ENCODE measurements at places on chromosomes 2 and 18. TPM values are rescaled to one million over a fixed set of nuclear protein-coding genes. Genes with fewer than 3 reads are reported as not detected.

Gene POU3F3
- not detected for total RNA-seq

Gene INPP4A
- 32.0 TPM for total RNA-seq

Gene KCNJ3
- 1.1 TPM for total RNA-seq

- peak overlapping the region; percentile 44 for H3K4me3 ChIP-seq
- no peaks in the 10 kb centered on the region for H3K36me3 ChIP-seq
- H3K4me1 ChIP-seq, result peaks cover 20% of the 10 kb centered on the region
- DNase-seq, result no peak
- H3K27me3 ChIP-seq, result peaks cover 4% of the 10 kb centered on the region
Observed at GRCh38 chr18:11752116-11752911, 63.2 kb downstream of the GNAL start.

DNA sequence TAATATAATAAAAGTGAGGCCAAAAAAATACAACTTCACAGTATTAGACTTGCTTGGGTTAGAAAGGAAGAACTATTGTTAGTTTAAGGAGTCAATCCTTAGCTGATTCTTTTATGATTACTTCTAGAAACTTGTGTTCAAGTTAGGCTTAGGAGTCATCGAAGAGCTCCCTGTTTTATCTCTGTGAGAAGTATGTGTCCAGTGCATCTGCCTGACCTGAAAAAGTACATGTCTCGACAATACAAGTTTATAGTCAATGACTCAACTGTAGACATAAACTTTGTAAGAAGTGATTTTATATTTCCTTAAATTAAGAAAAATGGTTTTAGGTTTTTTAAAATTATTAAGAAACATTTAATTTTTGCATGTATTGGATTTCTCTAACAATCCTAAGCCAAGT lies 571.2 kb downstream of the ZEB2 start:
- no peak overlapping the region for H3K4me3 ChIP-seq
- H3K27me3 ChIP-seq, result no peaks in the 10 kb centered on the region
- no peak overlapping the region for H3K27ac ChIP-seq
- DNase-seq, result no peak
